Astrocyte of the spinal cord (primary cell): ENCODE measurements at places on chromosomes 3 and 15.

DNA sequence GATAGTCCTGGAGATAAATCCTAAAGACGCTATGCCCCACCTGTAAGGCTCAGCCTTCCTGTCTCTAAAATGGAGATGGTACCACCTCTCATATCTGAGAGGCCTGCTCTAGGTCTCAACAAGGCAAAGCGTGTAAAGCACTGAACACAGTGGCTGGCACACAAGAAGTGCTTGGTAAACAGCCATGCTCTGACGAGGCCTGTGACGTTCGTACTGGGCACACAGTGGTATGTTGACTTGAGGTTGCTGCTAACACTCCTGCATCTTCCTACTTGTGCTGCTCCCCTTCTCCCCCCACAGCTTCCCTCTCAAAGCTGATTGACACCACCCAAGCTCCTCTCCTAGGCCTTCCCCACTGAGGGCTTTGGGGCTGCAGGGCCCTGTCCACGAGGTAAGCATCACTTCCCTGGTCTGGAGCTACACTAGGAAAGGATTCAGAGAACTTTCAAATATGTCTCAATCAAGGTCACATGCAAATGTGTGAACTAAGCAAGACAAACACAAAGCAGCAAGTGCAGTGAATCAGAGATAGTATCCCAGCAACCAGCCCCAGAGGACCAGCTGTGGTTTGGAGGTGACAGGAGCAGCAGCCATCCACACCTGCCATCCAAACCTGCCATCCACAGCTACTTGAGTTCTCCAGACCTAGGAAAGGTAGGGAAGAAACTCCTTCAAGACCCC, 177.5 kb downstream of the STT3B start:
- no peak for DNase-seq

- DNase-seq: no peak
Observed at GRCh38 chr3:112776000-112776399, 70.7 kb downstream of the CD200R1L start.

DNA sequence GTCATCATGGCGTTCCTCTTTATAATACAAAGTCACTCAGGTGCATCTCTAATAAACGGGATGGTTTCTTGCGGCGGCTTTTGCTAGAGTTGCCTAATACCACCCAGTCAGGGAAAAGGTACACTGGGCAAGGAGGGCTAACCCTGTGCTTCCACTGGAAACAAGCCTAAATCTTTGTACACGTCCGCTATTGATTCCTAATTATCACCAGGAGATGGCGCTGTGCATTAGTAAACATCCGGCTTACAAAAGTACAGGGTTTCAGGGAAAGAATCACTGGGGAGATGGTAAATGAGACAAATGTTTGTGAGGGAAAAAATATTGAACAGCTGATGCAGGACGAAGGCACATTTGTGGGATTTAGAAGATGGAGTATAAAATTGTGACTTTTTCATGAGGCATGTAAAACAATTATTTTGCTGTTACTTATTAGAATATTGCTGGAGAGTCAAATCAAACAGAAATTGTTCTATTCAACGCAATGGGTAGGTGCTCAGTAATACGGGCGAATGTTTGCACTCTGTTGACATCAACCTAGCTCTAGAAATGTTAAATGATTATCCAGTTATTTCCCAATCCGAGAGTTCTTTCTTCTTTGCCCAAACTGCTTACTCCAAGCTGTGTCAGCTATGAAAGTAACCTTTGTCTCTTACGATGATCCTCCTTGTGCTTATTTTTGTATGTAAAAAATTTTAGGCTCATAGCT, 50.6 kb downstream of the GMNC start:
- DNase-seq: peak; percentile 65

- DNase-seq: no peak
Observed at GRCh38 chr3:179921500-179921899, 115.2 kb downstream of the PEX5L start.

DNA sequence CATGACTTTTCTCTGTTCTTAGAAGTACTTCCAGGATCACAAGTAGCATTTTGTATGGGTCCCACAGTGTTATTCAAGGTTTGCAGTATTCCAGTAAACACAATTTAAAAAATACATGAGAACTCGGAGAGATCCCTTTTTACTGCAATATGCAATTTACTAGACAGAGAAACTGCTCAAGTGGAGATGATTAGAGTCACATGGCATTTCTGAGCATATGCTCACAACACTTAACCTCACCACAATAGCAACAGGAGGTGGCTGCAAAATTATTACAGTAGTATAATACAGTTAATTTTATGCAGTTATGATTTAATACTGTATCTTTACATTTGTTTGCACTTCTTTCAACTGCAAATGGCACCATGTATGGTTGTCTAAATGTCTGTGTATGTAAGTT, 87.5 kb downstream of the PIK3CB start:
- no peak for DNase-seq
